ENCODE measurements at places on chromosomes 2 and 18.

DNA sequence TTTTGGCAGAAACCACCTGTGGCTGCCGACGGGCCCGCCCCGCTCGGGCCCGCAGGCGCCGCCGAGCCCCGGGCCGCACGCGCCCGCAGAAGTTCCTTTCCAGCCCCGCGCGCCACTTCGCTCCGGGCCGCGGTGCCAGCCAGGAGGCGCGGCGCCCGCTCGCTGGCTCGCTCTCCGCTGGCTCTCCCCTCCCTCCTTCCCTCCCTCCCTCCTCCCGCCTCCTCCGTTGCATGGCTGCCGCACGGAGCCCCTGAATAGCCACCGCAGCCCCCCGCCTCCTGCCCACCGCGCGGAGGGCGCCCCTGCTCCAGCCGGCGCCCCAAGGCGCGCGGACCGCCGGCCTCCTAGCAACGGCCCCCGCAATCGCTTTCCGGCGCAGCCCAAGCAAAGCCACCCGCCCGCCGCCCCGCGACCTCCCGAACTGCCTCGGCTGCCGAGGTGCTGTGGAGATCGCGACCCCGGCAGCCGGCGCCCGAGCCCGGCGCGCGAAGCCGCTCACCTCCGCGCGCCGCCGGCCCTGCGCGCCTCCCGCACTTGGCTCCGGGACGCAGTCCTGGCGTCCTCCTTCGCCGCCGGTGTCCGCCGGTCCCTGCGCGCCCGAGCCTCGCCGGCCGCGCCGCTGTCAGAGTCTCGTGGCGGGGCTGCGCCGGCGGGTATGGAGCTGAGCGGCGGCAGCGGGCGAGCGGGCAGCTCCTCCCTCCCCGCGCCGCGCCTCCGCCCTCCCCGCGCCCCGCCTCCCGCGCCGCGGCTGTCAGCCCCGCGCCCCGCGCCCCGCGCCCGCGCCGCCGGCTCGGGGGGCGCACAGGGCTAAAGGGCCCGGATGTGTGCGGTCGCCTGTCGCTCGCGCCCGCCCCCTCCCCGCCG lies at the start of gene ZBTB7C:
Gene ZBTB7C (minus strand): TSS at position 657 of the 864 bp plus-strand sequence.
- no peak for DNase-seq

DNA sequence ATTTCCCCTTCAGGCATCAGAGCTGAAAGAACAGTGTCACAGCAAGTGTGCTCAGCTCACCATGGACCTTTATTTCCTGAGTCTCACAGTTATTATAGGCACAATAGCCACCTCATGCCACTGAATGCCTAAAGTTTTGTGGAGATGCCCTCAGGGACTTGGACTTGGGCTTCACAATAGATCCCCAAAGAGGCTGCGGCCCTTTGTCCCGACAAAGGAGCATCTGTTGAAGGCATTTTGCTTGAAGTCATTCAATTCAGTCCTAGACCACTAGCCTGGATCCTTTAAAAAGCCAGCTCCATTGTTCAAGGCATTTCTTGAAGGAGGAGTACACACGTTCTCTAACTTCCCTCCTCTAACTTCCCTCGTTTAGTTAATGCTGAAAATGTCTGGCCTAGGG lies 125.4 kb downstream of the DCC start:
- no peak for DNase-seq

GRCh38 chr18:6917072-6917471 lies 187.6 kb downstream of the ARHGAP28 start:
- no peak for DNase-seq

DNA sequence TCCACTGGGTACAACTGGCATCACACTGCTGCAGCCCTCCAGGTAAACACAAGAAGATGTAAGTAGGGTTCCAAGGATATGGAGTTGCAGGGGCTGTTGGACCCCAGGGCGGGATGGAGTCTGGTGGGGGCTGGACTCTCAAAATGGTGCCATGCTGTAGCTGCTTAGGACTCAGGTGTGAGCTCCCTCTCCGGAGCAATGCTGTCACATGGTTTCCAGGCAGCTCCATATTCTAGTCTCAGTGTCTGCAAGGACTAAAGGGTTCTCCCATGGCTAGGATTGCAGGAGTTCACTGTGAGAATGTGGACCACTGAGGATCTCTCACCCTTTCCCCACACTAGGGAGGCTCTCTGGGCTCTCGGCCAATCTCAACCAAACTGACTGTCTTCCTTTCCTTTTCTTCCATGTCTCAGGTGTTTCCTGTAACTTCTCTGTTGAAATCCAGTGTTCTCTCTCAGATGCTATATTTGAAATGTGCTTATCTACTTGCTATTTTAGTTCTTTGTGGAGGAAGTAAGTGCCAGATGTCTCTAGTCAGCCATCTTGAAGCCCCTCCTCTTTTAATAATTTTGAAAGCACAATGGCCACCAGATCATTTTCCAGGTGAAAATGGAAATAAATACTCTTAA lies 57.6 kb downstream of the CCNT2 start:
- DNase-seq, result no peak

All from suprapubic skin (tissue), 4 donors.